ENCODE measurements at places on chromosomes 16 and 17.

DNA sequence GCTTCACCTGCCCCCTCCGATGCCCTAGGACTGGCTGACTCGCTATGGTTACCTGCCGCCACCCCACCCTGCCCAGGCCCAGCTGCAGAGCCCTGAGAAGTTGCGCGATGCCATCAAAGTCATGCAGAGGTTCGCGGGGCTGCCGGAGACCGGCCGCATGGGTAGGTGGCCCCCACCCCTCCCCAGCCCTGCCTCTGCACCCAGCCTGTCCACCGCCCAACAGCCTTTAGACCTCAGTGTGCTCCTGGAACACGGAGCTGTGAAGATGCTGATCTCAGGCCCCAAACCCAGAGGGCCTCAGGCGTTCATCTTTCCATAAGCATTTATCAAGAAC is 993 bp downstream of the MMP25 start:
- DNase-seq = no peak

- no peak for DNase-seq
Observed at GRCh38 chr17:16818340-16818739, 128.3 kb downstream of the CCDC144A start.

GRCh38 chr16:67399218-67399733 is 6.0 kb upstream of the TPPP3 start:
- no peak for DNase-seq

DNA sequence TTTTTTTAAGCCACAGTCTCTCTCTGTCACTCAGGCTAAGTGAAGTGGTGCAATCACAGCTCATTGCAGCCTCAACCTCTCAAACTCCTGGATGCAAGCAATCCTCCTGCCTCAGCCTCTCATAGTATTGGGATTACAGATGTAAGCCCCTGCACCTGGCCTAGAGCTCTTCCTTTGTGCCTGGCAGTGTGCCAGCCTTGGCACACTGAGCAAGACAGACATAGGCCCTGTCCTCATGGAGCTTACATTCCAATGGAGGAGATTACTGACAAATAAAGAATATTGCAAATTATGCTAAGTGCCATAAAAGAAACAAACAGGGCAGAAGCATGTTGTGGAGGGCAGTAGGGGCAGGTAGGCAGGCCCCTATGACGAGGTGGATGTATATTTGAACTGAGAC is 920 bp upstream of the CNGB1 start:
- no peak for DNase-seq

- no peak for DNase-seq
Observed at GRCh38 chr17:63809970-63810369, 17.3 kb upstream of the PSMC5 start.

- DNase-seq = no peak
Observed at GRCh38 chr17:51029568-51030463, 90.9 kb downstream of the SPAG9 start.

GRCh38 chr17:82105882-82106687 is 8.0 kb upstream of the FASN start:
- no peak for DNase-seq

- no peak for DNase-seq
Observed at GRCh38 chr16:2005646-2006045, 4.0 kb downstream of the ZNF598 start.

DNA sequence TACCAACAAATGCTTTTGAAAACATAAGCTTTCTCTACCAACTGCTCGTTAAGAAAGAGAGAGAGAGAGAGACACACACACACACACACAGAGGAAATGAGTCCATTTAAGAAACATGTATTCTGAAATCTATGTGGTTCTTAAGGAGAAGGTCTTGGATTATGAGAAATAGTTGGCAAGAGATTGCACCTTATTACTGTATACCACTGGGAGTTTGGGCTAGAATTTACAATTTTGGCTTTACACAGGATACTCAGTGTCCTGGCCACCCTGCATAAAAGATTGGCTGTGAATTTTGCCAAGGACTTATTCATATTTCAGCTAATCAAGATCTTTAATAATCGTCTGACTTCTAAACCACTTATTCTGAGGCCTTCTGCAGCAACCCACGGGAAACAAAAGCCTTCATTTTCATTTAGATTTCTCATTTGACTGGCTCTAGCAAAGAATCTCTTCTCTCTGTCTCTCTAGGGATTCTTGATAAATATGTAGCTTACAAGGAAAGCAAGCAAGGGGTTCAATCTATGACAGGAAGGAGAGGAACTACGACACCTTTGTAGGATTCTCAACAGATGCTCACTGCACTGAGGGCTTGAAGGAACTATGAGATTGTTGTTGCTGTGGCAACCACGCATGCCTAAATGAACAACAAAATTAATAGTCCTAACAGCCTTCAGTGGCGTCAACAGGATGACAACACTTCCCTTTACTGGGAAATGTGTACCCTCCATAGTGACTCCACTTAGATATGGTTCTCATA is 75.3 kb upstream of the GNAO1 start:
- DNase-seq = no peak

- DNase-seq = no peak
Observed at GRCh38 chr16:14462811-14463210, 167.2 kb downstream of the PARN start.

DNA sequence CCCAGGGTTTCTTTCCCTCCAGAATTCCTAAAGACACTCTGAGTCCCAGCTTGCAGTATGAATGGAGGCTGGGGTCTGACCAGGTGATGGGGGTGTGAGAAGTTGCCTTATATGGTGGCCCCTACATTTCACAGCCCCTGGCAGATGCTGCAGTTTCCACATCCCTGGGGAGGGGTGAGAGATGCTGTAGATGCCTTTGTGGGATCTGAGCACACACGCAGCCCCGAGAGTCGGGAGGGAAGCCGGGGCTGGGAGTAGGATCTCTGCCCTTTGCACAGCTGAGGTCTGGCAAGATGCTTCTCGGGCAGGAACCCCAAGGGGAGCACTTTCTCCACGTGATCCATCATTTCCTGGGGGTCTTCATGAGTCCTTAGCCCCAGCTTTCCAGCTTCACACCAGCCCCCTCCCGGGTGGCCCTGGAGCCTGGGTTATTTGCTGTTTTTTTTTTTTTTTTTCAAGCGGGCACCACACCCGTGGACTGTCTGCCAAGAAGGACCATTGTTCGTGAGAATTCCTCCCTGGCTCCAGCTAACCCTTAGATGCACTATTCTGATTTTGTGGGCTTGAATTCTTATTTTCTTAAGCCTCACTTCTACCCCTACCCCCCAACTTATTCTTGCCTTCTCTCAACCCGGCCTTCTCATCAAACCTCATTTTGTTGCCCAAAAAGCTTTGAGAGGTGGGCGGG is 50.6 kb downstream of the NTN1 start:
- DNase-seq = no peak

DNA sequence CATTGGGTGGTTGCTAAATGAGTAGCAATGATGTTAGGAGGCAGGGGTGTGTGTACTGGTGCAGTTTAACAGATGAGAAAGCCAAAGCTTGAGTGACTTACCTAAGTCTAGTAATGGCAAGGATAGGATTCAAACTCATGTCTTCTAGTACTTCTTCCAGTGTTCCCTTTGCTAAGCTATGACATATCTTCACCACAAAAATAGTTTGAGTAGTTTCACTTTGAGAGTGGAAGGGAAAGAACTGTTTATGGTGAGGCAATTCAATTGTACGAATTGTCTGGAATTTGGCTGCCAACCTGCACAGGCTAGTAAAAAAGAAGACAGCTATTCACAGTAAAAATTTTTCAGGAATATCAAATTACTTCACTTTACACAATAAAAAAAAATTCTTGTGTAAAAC is 138.0 kb downstream of the NLK start:
- no peak for DNase-seq

DNA sequence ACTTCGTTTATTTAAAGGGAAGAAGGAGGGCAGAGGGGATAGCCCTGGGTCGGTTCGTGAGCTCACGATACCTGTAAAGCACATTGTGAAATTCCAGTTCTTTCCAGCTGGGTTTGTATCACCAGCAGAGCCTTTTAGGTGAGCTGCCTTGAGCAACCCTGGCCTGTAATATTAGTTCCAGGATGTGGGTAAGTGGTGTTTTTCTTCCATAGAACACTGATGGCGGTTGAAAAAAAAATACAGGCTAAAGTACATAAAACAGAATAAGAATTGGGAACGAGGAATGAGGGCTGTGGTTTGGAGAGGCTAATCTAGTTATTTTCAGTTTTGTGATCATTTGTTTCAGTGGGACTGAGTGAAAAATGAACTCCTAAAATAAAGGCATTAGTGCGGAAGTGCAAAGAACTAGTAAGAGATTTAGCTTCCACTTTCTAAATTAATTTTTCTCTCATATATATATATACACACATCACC is 20.6 kb downstream of the HS3ST3B1 start:
- DNase-seq = no peak

DNA sequence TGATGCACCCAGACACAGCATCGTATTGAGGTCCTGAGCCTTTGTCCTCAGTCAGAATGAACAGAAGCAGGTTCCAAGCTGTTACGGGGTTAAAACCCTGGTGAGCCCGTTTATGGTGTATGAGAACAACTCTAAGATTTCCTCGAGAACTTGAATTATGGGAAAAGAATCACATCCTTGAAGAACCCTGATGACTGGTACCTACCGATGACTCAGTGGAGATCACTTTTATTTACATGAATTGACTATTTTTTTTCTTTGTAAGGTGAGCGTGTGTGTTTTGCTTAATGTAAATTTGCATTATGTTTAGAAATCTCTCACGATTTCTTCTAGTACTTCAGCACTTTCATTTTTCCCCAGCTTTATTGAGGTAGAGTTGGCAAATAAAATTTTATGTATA is 3.3 kb upstream of the KRTAP4-4 start:
- no peak for DNase-seq

GRCh38 chr16:27188633-27189032 is 14.7 kb upstream of the KDM8 start:
- no peak for DNase-seq
